GM12891 (cell line): ENCODE measurements at places on chromosomes 1 and 21.

DNA sequence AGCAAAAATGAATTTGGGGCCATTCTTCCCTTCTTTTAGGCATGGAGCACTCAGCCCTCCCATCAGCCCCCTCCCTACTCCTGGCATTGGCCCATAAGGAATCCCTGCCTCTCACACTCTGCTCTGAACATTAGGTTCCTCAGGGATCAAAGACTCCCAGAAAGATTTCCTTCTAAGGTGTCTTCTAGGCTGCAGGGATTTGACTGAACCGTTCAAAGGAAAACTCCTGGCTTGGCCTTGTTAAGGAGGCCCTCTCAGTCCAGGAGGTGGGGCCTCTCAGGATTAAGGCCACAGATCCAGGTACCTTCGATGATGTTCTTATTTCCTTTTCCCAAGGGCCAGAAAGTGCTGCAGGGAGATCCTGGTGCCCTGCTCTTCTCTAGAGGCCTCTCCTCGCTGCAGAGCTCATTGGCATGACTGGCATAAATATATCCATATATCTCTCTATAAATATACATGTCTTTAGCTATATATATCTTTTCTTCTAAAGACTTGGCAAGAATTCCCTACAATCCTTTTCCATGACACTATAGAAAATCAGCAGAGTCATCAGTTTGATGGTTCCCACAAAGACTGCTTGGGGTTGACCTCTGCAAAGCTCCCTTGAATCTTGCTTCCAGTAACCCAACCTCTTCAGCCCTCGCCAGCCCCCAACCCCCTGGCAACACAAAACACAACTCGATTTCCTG lies 59.1 kb downstream of the PLXNA2 start:
- no peak for DNase-seq

- no peak for DNase-seq
Observed at GRCh38 chr1:88022516-88022915, 661.6 kb upstream of the PKN2 start.

GRCh38 chr1:21241771-21242581 lies 48.3 kb downstream of the ECE1 start:
- no peak for DNase-seq

- DNase-seq, result no peak
Observed at GRCh38 chr1:119946724-119947123, 50.4 kb upstream of the ADAM30 start.

DNA sequence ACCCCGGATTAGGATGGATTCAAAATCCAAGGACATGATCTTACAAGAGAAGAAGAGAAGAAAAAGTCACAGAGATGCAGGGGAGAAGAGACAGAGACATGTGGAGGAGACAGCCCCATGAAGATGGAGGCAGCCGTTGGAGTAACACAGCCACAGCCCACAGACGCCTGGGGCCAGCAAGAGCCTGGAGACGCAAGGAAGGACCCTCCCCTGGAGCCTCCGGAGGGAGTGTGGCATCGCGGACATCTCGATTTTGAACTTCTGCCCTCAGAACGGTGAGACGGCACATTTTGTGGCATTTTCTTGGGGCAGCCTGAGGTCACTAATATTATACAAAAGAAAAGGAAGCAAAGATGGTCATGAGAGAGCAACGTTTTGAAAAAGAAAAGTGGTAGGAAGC lies 28.8 kb downstream of the ABCG1 start:
- no peak for DNase-seq

- no peak for DNase-seq
Observed at GRCh38 chr1:158147869-158148268, 32.8 kb upstream of the CD1D start.

DNA sequence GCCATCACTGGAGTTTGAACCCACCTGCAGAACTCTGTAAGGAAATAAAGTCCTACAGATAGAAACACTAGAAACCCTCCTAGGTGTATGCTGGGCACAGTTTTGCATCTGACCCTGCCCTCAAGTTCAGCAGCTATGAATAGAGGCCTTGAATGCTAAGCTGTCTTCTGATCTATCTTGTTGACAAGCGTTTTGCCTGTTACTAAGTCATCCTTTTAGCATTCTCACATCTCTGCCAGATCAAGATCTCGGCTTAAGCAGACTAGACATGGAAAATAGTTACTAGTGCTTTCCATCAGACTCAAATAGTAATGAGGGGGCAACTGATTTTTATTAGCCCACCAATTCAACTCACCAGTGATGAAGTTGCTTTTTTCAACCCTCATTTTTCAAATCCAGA lies 10.5 kb downstream of the TBX15 start:
- no peak for DNase-seq

- no peak for DNase-seq
Observed at GRCh38 chr1:167524651-167525050, 6.3 kb upstream of the CD247 start.

DNA sequence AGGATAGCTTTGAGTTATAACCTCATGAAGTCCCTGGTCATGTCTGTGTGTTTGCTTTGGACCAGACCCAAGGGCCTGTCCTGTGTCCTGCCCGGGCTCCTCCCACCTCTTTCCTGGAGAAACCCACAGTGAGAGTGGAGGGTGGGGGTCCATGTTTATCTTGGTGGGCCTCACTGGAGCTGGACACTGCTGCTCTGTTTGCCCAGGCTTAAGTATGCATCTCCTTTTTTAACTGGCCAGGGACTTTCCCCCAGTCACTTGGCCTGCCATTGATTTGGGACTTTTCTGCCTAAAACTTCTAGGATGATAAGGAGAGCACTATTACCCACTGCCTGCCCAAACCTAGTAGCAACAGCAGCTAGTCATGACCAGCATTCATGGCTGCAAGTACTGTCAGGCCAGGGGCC lies 49.8 kb downstream of the DDR2 start:
- no peak for DNase-seq

DNA sequence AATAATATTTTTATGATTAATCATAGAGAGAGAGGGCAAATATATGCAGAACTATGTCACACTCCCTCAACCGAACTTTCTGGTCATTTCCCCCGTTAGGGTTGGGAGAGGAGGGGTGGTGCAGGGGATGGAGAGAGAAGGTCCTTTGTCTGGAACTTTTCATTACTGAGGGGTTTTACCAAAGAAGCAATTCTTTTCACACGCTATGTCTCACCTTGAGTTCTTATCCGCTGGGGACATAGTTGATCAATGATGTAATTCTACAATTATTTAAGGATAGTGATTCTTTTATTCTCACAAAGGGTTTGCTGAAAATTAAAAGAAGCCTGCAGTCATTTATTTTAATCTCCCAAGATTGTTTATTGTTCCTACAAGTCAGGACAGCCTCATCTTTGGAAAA lies 98.3 kb upstream of the RUNX1 start:
- DNase-seq, result no peak

DNA sequence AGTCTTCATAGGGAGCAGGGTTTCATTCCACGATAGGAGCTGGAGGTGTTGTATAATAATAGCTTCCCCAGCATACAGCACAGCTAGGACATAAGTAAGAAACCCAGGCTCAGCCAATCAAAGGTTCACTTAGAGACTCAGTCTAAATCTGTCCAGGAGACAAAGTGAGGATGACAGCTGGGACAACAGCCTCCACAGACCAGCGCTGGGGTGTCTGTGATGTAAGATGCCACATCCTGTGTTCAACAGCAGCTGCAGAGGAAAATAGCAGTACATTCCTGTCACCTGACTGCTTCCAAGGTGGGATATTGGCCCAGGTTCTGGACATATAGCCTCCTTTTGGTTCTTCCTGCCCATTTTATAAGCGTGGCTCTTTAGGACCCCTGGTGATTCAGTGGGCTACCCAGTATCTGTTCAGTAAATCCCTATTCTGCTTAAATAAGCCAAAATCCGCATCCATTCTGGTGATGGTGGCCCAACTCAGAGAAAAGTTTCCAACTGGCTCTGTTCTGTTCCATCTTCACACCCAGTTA lies 176.8 kb upstream of the SYT6 start:
- DNase-seq, result no peak

DNA sequence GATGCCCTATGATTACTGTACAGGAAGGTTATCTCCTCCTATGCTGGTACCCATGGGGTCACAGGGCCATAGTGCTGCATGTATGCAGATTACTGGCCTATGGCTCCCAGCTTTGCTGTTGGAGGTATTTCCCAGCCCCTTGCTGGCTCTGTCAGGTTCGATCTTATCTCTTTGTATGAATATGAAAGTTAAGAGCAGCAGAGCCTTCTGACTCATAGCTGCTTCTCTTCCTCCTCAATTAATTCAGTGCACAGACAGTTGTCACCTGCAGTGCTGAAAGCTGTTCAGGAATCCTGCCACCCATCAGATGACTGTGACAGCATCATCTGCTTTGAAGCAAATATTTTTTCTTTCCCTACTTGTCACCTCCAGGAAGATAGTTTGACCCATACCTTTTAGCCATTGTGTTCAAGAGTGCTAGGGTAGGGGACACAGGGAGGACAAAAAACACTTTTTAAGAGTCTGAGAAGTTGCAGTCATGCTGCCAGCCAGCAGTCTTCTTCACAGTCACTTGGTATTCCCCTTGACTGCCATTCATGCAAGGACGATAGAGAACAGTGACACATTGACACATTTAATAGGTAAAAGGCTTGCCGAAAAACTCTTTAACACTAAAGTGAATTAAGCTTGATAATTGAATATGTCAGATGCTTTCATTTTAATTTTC lies 73.1 kb downstream of the KIF1B start:
- DNase-seq, result peak; percentile 6

- DNase-seq, result peak; percentile 30
Observed at GRCh38 chr1:93033785-93034184, 45.3 kb upstream of the MTF2 start.

DNA sequence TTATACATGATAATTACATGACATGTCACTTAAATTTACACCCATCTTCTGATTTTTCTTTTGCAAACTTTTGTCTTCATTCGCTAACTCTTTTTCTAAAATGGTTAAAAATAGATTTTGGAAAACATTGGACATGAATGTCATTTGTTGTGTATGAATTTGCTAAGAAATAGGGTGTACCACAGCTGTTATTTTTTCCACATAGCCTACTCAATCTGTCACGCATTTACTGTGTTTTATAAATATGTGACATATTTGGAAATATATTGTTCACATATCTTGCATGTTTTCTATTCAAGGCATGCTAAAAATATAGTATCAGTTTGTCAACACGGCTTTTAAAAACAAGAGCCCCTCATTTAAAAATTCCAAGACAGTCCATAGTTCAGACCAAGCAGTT lies 47.9 kb upstream of the TARBP1 start:
- no peak for DNase-seq

DNA sequence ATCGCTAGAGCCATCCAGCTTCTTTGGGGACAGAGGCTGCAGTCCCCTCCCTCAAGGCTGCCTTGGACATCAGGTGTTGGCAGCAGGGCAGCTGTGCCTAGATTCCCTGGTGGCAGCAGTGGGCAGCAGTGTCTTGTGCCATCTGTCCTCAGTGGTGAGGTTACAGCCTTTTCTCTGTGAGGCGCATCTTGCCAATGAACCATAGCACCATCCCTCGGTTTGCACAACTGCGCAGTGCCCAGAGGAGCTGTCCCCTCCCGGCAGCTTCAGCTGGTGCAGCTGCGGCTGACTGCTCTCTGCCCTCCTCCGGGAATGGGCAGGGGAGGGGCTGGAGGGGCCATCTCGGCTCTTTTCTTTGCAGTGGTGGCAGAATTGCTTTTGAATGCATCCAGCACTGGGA lies 59.0 kb upstream of the C8B start:
- no peak for DNase-seq

DNA sequence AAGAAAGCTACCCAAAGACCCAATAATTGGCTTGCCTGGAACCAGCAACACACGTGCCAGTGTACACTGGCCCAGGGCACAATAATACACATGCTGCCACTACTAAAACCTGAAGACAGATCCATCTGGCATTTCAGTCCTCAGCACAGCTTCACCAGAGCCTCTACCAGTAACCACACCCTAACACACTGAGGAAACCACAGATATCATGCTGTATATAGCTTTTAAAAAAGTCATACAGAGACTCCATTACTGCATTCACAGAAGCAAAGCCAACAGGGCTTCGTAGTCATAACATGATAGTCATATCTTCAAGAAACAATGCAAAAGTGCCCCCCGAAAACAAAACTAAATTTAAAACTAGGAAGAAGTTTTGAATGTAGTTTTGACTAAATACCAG lies 40.6 kb upstream of the NEGR1 start:
- no peak for DNase-seq

GRCh38 chr1:115238336-115239147 lies 99.5 kb downstream of the NGF start:
- DNase-seq, result no peak

GRCh38 chr1:72037745-72038343 lies 244.5 kb downstream of the NEGR1 start:
- DNase-seq, result no peak

- DNase-seq, result no peak
Observed at GRCh38 chr1:42639116-42639515, 19.1 kb upstream of the PPIH start.

DNA sequence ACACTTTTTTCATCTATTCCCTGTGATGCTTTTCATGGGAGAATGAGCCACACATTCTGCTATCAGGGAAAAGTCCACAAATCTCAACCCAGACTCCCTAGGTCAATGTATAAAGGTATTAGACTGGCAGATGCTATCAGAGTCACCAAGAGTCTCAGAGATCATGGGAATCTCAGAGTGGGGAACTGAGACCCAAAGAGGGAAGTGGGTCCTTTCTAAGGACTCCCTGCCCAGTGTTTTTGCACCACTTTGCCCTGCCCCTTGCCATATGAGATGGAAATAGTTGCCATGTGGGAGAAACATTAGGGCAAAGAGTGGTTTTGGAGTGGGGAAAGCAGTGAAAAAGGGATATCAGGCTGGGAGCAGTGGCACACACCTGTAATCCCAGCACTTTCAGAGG lies 19.1 kb upstream of the AZIN2 start:
- no peak for DNase-seq

- DNase-seq, result no peak
Observed at GRCh38 chr21:45465611-45466329, 60.8 kb downstream of the COL18A1 start.

DNA sequence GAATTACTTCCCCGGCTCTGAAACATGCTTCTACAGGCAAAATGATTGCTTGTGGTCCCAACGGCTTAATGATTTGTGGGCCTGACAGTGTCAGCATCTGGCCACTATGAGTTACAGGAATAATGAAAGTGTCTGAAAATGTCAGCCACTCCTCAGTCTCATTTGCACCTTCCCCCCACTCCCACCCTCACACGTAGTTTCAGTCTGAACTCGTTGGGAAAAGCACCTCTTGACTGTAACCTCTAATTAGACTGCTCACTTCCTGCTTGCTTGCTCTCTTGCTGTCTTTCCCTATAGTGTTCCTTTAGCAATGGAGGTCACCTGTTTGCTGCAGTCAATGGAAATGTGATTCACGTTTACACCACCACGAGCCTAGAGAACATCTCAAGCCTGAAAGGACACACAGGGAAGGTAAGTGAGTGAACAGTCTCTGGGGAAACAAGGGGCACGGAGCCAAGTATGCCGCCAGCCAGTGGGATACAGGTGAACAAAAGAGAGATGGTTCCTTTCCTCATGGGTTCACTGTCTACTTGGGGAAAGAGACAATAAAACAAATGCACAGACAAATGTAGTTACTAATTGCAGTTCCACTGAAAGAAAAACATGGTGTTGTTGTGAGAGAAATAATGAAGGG lies 27.1 kb downstream of the CFAP57 start:
- no peak for DNase-seq

DNA sequence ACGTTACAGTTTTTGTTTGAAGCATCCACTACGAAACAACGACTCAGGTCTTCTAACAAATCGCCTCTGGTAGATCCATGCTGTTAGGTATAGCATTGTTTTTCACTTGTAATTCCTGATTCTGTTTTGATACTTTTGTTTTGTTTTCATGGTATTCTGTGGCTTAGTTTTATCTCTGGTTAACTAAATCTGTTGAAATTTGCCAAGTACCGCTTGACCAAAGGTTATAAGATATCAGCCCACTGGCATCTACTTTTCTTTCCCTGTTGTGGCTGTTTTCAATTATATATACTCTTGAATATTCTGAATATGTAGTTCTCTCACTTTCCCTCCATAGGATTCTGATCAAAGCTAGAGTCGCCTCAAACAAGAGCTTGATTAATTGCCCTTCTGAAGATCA lies 274.8 kb upstream of the C1orf105 start:
- no peak for DNase-seq
